ENCODE measurements at places on chromosomes 16 and 17.

DNA sequence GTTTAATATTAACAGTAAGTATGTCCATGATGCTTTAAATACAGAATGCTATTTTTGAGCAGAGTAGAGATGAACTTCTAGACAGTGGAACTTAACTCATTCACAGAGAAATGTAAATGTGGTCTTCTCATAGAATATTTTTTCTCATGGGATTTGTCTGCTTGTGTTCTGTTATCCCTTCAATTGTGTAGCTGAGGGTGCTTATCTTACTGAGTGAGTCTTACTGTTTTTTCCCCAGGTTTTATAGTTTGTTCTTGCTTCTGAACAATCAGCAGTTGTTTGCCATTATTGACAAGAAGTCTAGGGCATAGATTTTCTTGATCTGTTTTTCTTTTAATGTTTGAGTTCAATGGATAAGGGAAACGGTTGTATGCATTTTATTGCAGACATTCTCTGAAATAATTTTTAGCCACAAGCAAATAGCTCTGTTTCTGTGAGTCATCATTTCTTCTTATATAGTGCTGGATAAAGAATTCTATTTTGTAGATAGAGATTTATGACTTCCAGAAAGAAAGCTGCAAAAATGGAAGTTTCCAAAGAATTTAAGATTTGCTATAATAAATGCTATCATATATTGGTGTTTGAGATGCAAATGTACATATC, 60.5 kb downstream of the NF1 start:
- DNase-seq: no peak

DNA sequence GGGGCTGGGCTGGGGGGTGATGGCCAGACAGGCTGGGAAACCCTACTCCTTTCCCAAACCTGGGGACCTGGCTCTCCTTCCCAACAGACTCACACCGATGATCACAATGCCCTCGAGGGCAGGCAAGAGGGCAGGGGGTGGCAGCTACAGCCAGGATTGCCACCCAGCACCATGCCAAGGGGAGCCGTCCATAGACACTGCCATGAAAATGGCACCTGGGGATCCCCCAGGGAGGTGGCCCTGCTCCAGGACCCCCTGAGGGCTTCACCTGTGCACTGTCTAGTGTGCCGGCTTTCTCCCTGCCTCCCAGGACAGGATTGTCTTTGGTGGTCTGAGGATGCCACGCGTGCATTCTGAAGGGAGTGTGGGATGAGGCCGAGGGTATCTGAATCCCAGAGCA, 24.6 kb downstream of the RPH3AL start:
- DNase-seq: no peak

- DNase-seq: no peak
These were observed 353.3 kb downstream of the C16orf95 start for GRCh38 chr16:86963600-86964575.

GRCh38 chr17:49388692-49389513, 25.8 kb downstream of the PHB1 start:
- no peak for DNase-seq

DNA sequence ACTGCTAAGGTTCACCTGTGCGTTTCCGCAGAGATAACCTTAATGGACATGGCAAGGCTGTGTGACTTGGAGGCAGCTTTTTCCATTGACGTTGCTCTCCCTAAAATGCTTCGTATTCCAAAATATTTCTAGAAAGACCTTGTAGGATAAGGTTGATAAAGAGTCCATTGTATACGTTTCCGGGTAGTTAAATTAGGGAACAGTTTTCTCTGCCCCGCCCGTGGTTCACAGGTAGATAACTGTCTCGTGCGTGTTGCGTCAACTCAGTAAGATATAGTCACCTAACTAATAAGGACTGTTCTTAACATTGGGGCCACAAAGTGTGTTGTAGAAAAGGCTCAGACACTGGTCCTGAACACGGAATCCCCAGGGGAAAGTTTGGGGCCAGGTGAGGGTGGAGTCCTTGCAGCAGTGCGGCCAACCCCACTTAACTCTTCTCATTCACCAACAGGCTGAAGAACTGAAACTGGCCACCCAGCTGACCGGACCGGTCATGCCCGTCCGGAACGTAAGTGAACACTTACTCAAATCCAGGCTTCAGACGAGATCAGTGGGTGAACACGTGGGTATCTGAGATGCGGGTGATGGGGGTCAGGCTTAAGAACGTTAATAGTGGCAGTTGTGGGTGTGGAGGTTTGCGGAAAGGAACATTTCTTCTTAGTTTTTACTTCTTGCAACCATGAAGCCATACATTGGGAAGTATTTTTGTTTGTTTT, 1.6 kb downstream of the RPL13 start:
- no peak for DNase-seq

- no peak for DNase-seq
These were observed 1.5 kb downstream of the N4BP1 start for GRCh38 chr16:48608452-48608851.
